Sigmoid colon (tissue), 7 donors: ENCODE measurements at places on chromosomes 1 and 21.

- DNase-seq, result no peak
Observed at GRCh38 chr1:98002288-98002687, 81.5 kb upstream of the DPYD start.

- no peak for DNase-seq
Observed at GRCh38 chr21:31198575-31198974, 145.5 kb downstream of the TIAM1 start.

DNA sequence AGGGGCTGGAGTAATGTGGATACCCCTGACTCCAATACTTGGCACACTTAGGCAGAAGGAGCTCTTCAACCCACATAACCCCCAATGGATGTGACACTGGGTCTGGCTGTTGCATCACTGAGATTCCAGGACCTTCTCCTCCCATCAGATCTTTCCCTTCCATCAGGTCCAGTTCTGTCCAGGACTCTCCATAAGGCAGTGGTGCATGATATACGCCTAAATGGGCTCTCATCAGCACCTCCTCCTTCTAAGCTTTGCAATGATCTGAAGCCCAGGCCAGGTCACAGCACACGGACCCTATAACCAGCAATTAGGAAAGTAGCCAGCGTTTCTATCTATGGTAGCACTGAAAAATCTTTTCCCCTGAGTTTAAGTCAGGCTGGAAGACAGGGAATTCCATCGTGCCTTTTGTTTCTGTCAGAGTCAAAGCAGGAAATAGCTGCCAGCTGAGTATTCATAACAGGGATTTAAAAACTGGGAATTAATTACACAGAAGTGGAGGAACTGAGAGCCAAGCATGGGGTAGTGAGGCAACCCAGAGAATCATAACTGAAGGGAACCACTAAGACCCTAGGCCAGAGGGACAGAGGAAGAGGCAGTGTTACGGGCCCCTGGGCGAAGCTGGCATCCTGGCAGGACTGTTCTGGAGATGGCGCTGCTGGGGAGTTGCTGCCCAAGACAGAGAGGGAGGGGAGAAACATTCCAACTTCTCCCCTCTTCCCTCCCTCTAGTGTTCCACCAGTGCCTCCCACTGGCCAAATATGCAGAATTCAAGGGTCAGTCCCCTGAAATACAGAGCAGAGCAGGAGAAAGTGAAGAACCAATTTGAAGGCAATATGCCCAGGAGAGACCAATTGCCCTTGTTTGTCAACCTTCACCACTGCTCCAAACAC is 37.5 kb upstream of the HOOK1 start:
- DNase-seq, result no peak

GRCh38 chr21:25898671-25899070 is 163.9 kb downstream of the GABPA start:
- no peak for DNase-seq
